ENCODE measurements at places on chromosomes 1 and 21. TPM values are rescaled to one million over a fixed set of nuclear protein-coding genes. Genes with fewer than 3 reads are reported as not detected.
A peak's percentile ranks its signal among the peaks of the same experiment; 100 is the strongest.

DNA sequence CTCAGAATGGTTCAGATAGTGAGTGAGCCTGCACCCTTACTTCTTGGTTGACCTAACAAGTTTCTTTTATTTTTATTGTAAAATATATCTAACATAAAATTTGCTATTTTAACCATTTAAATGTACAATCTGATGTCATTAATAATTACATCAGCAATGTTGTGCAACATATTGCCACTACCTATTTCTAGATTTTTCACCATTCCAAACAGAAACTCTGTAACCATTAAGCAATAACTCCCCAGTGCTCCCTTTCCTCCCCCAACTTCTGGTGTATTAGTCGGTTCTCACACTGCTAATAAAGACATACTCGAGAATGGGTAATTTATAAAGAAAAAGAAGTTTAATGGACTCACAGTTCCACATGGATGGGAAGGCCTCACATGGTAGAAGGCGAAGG, 76.2 kb upstream of the TENT5C start:
- no peak for DNase-seq
- no peak overlapping the region for H3K4me3 ChIP-seq
- H3K27ac ChIP-seq, result no peak overlapping the region
- peaks cover 14% of the 10 kb centered on the region for H3K4me1 ChIP-seq
- peaks cover 4% of the 10 kb centered on the region for H3K36me3 ChIP-seq

GRCh38 chr1:98660940-98661543, 479 bp upstream of the SNX7 start:
- peak overlapping the region; percentile 73 for H3K27ac ChIP-seq
- peaks cover 28% of the 10 kb centered on the region for H3K4me1 ChIP-seq
- peaks cover 3% of the 10 kb centered on the region for H3K27me3 ChIP-seq
- H3K36me3 ChIP-seq, result 0 out of 2 replicates have a peak, but pooled peaks cover 5% of the 10 kb centered on the region
- H3K4me3 ChIP-seq, result peak overlapping the region; percentile 87

GRCh38 chr1:39882152-39882551, 1.2 kb downstream of the TRIT1 start:
- H3K4me1 ChIP-seq, result peaks cover 36% of the 10 kb centered on the region
- peaks cover 2% of the 10 kb centered on the region for H3K27me3 ChIP-seq
- peak overlapping the region; percentile 90 for H3K4me3 ChIP-seq

DNA sequence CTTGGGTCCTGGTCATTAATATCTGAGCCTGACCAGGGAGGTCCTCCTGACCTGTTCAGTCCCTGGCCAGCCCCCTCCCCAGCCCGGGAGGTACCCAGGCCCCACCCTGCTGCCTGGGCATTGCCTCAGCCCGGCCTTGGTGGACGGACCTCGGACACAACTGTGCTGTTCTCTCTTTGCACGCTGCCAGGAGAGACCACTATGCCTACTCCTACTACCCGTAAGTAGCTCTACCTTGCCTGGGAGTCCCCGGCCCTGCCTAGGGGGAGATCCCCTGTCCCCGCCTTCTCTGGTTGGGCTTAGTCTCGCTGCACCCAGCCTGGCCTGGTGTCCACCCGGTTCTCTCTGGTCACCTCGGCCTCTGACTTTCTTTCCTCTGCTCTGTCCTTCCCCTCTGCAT, 53.2 kb downstream of the PTPRU start:
- no peak overlapping the region for H3K27ac ChIP-seq
- H3K4me3 ChIP-seq, result no peak overlapping the region
- H3K36me3 ChIP-seq, result no peaks in the 10 kb centered on the region

DNA sequence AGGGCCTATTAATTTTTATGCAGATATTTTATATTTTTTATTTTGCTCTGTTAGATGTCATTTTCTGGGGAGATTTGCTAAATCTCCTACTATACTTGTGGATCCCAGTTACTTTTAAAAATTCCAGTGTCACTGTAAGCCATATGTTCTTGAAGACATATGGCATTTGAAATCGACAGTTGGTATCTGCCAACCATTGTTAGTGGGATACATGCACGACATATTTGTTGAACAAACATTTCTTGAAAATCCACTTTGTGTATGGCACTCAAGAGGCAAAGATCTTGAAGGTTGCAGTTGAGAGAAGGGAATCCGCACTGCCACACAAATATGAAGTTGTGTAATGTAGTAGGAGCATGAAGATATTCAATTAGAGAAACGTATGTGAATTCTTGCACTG, 287.7 kb downstream of the HHAT start:
- no peak overlapping the region for H3K27ac ChIP-seq
- peaks cover under 1% of the 10 kb centered on the region for H3K4me1 ChIP-seq
- H3K27me3 ChIP-seq, result no peaks in the 10 kb centered on the region
- DNase-seq, result no peak

DNA sequence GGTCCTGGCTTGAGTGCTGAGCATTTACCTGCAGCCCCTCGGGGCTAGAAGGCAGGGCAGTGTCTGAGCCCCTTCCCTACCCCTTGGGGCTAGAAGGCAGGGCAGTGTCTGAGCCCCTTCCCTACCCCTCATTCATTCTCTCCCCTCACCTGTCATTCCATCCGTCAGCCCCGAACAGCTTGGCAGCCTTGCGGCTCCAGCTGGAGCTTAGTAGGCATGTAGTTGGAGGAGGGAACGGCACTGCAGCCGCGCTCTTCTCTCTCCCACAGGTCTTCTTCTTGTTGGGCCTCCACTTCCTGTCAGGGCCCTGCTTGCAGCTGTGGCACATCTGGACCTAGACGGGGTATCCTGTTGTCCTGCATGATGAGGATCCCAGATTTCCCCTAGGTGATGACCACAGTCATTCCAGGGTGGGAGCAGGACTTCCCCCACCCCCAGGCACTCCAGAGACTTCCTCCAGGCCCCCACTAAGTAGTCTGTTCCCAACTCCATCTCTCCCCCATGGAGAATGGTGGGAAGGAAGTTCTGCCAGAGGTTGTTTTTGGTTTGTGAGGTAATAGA, 22.2 kb downstream of the MAPKAPK2 start:
- H3K27ac ChIP-seq, result peak overlapping the region; percentile 43
- DNase-seq, result no peak
- H3K4me1 ChIP-seq, result peaks cover 94% of the 10 kb centered on the region

GRCh38 chr1:32990887-32991286, 26.3 kb upstream of the RNF19B start:
- DNase-seq, result no peak
- H3K36me3 ChIP-seq, result no peaks in the 10 kb centered on the region
- peak overlapping the region; percentile 43 for H3K27ac ChIP-seq

DNA sequence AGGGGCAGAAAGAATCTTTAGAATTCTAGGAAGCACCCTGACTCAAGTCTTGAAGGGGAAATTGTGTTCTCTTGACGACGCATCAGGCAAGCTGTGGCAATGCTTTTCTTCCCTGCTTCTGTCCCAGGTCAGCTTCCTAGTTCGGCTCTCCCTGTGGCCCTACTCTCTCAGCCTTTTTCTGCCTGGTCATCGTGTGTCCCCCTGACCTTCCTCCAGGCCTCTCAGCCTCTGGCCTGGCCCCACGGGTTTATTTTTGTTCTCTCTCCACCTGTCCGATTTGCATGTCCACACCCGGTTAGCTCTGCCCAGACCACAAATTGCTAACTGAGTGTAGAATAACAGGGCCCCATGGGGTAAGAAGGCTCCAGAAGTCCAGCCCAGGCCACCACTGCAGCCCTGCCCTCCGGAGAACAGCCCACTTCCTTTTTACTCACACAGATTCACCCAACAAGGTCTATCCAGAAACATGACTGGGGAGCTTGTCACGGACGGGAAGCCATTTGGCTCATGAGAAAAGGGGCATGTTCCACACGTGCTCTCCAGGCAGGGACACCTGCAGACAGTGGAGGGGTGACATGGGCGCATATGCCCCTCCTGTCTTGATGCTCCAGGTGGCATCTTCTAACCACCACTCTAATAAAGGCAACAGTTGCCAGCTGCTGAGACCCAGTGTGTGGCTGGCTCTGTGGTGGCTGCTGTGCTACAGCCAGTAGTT, 9.8 kb downstream of the KCNN3 start:
- no peak for DNase-seq
- H3K4me1 ChIP-seq, result peaks cover 41% of the 10 kb centered on the region
- peak overlapping the region; percentile 36 for H3K27ac ChIP-seq
- H3K4me3 ChIP-seq, result no peak overlapping the region
- no peaks in the 10 kb centered on the region for H3K36me3 ChIP-seq
- peaks cover 25% of the 10 kb centered on the region for H3K27me3 ChIP-seq

GRCh38 chr1:61334718-61335589, 252.6 kb downstream of the NFIA start:
- H3K27me3 ChIP-seq, result peaks cover 2% of the 10 kb centered on the region
- no peaks in the 10 kb centered on the region for H3K36me3 ChIP-seq
- peaks cover 26% of the 10 kb centered on the region for H3K4me1 ChIP-seq

DNA sequence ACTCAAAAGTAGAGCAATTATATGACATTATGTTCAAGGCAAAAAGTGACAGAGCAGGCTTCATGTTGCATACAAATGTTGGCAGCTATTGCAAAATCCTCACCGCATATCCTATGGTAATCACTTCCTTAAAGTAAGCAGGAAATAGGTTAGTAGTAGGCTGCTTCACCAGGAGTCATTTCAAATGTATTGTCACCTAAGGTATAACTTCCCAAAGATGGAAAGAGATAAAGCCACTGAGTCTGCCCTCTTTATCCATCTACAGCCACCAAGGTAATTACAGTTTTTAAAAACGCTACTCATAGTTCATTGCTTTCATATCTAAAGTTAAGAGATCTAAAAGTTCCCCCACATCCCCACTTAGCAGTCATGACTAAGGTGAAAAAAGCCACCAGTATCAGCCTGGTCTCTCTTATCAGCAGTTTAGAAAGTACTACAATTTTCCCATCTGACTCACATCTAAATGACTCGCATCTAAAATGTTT, 31.6 kb upstream of the UBE2U start:
- peak overlapping the region; percentile 84 for H3K27ac ChIP-seq
- peak overlapping the region; percentile 79 for H3K4me3 ChIP-seq
- peak; percentile 41 for DNase-seq
- peaks cover 13% of the 10 kb centered on the region for H3K36me3 ChIP-seq
- no peaks in the 10 kb centered on the region for H3K27me3 ChIP-seq

DNA sequence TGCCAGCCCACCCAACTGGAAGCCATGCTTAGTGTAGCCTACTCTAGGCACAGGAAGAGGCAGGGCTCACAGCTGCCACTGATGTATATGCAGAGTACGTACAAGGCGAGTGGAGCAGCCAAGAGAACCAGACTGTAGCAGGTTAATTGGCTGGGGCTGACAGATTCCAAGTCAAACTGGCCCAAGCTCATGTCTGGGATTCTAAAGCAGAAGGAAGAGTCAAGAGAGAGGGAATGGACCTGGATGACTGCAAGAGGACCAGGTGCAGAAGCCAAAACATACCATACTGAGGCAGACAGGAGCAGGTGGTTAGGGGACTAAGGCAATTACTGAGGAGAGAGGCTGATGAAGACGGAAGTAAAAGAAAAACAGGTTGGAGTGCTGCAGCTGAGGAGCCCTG, 51.3 kb upstream of the LRRN2 start:
- peaks cover 18% of the 10 kb centered on the region for H3K27me3 ChIP-seq
- H3K4me3 ChIP-seq, result no peak overlapping the region
- no peaks in the 10 kb centered on the region for H3K36me3 ChIP-seq
- DNase-seq, result no peak
- H3K27ac ChIP-seq, result no peak overlapping the region

DNA sequence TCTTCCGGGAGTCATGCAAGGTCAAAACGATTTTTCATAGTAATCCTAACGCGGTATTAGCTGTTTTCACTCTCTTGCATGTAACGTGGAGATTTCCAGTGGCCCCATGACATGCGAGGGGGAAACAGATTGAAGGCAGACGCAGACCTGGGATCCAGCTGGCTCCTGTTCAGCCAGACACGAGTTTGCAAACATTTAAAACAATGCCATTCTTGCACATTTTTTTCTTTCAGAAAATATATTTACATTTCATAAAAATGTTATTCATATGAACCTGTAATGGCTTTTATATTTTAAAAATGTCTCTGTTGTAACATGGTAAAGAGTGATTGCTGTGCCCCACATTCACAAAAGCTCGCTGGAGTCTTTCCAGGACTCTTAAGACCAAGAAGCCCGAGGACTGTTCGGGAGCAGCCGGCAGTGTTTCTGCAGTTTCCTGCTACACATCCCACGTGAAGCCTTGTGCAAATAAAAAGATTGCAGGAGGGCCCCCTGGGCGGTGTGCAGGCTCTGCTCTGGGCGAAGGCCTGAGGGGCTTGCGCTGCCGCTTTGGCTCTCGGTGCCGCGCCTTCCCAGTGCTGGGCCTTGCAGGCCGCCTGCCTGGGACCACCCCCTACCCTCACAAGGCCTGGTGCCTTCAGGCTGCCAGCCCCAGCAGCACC, 184.9 kb downstream of the DYRK1A start:
- DNase-seq, result no peak
- no peaks in the 10 kb centered on the region for H3K36me3 ChIP-seq
- no peak overlapping the region for H3K27ac ChIP-seq
- H3K4me1 ChIP-seq, result peaks cover 20% of the 10 kb centered on the region
- H3K27me3 ChIP-seq, result peaks cover 14% of the 10 kb centered on the region

- H3K27me3 ChIP-seq, result no peaks in the 10 kb centered on the region
- H3K36me3 ChIP-seq, result no peaks in the 10 kb centered on the region
- no peak for DNase-seq
- H3K4me3 ChIP-seq, result no peak overlapping the region
- no peaks in the 10 kb centered on the region for H3K4me1 ChIP-seq
These were observed 62.9 kb upstream of the LRRC7 start for GRCh38 chr1:69504730-69505252.

CCDC190 gene
- total RNA-seq, result not detected

TADA1 gene
- 6.7 TPM for total RNA-seq

KCNJ15 gene
- 0.80 TPM for total RNA-seq

AMY1B gene
- total RNA-seq, result not detected

DAB1 gene
- 0.25 TPM for total RNA-seq

SPRR3 gene
- not detected for total RNA-seq

Data from HFFc6 (cell line).